CD8-positive, alpha-beta T cell (primary cell): ENCODE measurements at places on chromosomes 1 and 21.

GRCh38 chr1:222018041-222018440 lies 276.2 kb upstream of the DUSP10 start:
- DNase-seq = no peak

DNA sequence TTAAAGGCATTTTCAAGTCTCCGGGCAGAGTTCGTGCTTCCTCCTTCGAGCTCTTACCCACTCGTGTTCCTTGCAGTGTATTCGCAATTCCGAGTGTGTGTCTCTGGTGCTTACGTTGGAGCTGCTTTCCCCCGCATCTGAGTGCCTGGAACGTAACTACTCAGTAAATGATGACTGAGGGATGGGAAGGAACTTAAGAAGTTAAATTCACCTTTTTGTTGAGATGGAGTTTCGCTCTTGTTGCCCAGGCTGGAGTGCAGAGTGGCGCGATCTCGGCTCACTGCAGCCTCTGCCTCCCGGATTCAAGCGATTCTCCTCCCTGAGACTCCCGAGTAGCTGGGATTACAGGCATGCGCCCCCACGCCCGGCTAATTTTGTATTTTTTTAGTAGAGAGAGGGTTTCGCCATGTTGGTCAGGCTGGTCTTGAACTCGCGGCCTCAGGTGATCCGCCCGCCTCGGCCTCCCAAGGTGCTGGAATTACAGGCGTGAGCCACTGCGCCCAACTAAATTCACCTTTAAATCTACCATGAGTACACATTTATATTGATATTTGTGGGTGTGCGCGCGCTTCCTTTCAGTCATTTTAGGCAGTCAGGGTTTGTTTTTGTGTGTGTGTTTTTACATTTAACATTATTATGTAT lies 837 bp downstream of the NDUFS5 start:
- DNase-seq = no peak

DNA sequence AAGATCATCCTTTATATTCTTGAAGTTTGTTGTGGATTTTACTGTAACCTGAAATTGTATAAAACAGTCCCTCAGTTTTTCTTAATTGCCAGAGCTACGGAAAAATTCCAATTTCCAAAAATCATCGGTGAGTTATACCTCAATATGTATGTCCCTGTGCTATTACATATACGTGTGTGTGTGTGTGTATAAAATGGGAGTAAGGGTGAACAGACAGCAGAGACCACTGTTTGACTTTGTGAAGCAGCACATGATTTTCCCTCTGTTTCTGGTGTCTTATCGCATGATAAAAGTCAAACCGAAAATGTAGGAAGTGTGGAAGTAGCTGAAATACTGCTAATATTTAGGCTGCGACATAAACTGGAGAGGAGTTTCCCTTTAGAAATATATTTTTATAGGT lies 1.2 kb downstream of the OR2T1 start:
- no peak for DNase-seq

DNA sequence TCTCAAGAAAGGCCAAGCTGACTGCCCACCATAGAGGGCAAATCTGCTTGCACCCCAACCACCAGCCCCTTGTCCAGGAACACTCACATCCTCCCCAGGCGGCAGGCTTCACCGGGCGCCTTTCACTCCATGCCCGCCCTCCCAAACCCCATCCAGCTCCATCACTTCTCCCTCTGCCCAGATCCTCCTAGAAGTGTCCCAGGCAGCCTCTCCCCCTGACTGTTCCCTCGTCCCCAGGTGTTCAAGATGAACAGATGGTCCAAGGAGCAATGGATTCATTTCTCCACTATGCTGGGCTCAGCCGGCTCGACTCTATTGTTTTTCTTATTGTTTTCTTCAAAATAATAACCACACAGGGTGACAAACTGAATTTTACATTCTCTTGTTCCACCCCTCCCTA lies 22.1 kb downstream of the S100A6 start:
- no peak for DNase-seq

GRCh38 chr1:14810595-14811361 lies 212.3 kb downstream of the KAZN start:
- no peak for DNase-seq

GRCh38 chr1:4053774-4054173 lies 153.7 kb upstream of the C1orf174 start:
- DNase-seq = no peak

- no peak for DNase-seq
Observed at GRCh38 chr21:31234936-31235335, 109.1 kb downstream of the TIAM1 start.

DNA sequence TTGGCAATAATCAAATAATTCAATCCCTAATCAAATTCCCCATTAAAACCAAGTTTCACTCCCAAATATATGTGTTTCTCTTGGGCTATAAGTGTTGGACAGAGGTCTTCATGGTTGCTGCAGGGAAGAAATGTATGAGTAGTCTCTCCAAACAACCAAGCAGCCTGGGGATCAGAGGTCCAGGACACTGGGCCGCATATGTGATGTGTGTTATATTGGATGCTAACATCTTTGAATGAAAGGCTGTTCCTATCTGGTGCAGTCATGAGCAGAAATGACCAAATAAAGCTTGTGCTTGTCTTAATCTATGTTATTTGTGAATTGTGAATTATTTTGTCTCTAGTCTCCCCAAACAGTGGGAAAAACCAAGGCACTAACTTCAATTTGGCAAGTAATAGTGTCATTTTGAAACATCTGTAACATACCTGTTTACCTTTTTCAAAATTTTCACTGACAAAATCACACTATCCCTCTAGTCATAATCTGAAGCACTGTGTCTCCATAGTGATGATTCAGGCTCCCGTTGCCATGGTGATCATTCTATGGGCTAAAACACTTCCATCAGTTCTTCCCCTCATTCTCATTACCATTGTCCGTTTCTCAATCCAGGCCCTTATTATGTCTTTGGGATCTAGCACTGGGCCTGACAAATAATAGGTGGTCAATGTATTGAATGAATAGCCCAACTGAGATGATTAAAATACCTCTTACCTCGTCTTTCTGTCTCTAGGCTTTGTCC lies 12.5 kb upstream of the TADA1 start:
- no peak for DNase-seq

- DNase-seq = no peak
Observed at GRCh38 chr1:24505816-24506215, 3.2 kb downstream of the RCAN3 start.

DNA sequence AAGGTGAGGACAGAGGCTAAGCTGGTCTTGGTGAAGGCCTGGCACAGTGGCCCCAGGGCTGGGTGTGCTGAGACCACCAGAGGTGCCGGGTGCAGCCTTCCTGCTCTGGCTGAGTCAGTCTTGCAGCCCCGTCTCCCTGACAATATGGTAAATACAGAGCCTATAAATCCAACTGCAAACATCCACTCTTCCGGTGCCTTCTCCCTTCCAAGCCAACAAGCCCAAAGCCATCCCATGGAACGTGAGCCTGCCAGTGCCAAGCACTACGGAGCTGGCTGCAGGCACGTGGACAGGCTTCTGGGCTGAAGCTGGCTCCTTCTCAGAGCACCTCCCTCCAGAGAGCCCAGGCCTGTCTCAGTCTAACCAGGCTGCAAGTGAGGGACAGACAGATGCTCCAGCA lies 70.0 kb downstream of the TRABD2B start:
- DNase-seq = no peak

DNA sequence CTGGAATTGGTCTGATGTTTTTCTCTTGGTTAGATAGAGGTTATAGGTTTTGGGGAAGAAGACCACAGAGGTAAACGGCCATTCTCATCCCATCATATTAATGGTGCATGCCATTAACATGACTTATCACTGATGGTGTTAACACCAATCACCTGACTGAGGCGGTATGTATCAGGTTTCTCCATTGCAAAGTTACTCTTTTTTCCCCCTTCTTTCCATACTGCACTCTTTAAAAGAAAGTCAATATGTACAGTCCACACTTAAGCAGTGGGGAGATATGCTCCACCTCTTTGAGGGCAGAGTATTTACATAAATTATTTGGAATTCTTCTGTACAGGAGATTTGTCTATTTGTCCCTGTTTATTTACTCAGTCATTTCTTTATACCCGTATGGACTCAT lies 35.7 kb upstream of the OSBPL9 start:
- DNase-seq = no peak

DNA sequence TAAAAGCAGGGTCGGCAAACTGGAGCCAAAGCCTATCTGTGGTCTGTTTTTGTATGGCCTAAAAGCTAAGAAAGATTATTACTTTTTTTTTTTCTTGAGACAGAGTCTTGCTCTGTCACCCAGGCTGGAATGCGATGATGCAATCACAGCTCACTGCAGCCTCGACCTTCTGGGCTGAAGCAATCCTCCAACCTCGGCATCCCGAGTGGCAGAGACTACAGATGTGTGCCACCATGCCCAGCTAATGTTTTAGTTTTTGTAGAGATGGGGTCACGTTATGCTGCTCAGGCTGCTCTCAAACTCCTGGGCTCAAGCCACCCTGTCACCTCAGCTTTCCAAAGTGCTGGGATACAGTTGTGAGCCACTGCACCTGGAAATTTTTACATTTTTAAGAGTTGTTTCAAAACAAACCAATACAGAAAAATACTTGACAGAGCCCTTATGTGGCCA lies 6.5 kb upstream of the GLRX2 start:
- no peak for DNase-seq

DNA sequence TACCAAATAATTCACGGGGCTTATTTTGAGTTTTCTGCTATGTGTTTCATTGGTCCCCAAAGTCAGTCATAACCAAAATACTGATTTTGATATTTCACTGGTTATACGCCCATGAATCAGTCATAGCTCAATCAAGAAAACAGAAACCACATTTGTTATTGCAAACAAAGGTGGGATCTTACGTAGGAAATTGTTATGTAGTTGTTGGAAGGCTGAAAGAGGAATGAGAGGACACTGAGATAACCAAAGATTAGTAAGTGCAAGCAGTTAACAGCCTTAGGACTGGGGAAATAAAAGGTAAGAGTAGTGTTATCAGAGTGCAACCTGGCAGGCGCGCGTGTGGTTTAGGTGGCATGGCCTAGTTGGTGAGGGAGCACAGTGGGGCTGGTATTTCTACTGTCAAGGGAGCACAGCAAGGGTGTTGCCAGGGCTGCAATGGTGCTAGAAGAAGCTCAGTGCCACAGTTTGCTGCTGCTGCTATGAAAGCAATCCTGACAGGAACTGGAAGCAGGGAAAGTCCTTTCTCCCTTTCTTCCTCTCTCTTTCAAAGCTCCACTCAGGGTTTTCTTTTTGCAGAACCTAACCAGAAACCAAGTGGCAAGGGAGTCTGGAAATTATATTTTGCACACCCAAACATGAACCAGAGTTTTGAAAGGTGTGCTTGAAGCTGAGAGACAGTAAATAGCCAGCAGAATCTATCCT lies 33.7 kb downstream of the RTCA start:
- DNase-seq = no peak

DNA sequence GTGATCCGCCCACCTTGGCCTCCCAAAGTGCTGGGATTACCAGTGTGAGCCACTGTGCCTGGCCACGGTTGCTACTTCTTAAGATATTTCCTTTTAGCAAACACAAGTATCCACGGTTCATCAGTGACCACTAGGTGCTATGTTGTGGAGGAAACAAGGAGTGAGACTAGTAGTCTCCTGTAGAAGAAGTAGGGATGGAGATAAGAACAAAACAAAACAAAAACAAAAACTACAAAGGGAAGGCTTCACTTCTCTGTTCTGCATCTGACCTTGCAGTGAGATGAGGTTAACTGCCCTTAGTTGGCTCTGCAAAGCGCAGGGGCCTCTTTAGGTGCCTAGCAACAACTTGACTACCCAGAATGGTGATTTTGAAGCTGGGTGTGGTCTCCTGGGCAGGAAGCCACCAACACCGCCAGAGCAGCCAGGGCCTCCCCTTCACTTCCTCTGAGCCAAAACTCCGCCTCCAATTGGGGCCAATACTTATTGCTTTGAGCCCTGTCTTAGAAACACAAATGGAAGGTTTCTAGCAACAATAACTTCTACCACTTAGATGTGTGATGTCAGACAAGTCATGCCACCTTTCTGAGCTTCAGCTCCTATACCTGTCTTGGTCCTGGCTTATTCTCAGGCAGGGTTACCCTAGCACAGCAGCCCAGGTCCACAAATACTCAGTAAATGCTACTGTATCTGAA lies 12.8 kb upstream of the CDC42 start:
- DNase-seq = peak; percentile 90

- no peak for DNase-seq
Observed at GRCh38 chr1:228226956-228227791, 19.3 kb downstream of the OBSCN start.

GRCh38 chr21:42847051-42847707 lies 32.2 kb downstream of the WDR4 start:
- DNase-seq = no peak

DNA sequence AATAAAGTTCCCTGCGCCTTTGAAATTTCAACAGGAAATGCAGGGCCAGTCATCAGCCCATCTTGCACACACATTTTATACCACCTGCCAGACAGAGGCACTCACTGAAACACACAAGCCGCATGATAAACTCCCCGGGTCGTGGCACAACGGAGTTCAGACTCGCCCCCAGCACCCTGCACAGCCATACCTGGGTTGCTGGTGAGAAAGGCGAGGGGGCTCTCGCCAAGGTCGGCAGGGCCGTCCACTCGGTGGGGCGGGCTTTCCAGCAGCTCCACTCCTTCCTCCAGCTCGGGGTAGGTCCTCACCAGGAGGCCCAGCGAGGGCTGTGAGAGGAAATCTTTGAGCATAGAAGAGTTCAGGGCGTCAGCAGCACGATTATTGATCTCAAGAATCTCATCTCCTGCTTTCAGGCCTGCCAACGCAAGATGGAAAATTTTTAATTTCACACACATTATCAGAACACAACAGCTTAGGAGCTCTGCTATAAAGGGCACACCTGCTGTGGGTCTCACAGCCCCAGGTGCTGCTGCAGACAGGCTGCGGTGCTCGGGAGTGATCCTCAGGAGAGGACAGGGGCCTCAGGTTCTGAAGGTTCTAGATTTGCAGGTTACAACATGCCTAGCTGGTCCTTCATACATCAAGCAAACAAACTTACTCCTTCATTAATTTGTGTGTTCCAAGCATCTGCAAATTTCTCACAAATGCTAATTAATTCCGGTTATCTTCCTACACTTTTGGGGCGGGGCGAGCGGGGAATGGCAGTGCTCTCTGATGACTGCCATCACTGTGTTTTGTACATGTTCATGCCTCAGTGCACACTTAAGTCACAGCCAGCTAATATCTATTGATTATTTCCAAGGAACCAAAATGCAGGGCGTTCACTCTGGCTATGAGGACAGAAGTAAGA lies 144.2 kb upstream of the KRTAP19-8 start:
- peak; percentile 67 for DNase-seq

DNA sequence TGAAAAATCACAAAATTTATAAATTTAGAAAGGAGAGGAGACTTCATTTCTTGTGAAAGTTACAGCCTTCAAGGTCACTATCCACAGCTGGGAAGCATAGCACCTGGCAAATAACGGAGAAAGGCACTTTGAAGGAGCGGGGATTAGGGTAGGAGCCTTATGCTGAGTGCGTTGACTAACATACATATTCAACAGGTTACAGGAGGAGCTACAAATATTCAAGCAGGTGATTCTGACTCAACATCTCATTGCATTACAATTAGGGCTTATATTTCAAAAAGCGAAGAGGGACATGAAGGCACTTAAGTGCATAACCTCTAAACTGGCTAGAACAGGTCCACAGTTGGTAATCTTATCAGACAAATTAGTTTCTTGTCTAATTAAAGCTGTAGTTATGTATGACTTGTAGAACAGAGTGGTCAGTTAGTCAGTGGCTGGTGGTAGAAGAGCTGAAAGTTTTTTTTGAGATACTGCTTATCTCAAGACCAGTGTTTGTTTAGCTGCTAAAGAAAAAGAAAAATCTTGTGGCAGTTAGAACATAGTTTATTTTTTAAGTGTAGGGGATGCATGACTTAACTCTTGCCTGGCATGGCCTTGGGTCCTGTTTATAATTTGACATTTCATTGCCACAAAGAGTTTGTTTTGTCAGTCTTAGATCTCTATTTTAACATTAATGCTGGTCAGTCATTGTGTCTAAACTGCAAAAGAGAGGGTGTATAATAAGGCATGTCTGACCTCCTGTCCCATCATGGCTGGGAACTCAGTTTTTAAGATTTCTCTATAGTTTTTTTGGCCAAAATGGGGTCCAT lies 311.5 kb downstream of the DUSP10 start:
- no peak for DNase-seq
